ENCODE measurements at places on chromosomes 1 and 21. TPM values are rescaled to one million over a fixed set of nuclear protein-coding genes. Genes with fewer than 3 reads are reported as not detected.

DNA sequence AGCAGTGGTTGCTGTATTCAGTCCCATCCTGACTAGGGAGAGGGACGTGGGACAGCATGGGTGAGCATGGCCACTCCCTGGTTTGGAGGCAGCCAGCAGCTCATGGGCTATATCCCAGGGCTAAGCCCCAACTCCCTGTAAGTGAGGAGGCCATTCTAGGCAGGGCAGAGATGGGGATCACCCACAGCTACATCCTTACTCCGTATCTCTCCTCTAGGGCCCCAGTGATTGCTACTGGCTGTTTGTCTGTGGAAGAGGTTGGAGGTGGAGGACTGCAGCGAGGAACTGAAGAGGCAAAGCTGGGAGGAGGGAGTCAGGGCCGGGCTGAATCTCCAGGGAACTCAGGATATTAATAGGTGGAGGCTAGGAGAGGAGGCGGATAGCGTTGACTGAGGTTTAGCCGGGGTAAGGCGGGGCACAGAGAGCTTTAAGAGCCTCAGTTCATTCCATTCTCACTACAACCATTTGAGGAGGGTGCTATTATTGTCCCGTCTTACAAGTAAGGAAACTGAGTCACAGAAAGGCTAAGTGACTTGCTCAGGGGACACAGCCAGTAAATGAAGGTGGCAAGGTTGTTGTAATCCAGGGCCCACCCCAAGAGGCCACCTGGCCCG lies 6.8 kb downstream of the OLIG2 start:
- no peak for DNase-seq

DNA sequence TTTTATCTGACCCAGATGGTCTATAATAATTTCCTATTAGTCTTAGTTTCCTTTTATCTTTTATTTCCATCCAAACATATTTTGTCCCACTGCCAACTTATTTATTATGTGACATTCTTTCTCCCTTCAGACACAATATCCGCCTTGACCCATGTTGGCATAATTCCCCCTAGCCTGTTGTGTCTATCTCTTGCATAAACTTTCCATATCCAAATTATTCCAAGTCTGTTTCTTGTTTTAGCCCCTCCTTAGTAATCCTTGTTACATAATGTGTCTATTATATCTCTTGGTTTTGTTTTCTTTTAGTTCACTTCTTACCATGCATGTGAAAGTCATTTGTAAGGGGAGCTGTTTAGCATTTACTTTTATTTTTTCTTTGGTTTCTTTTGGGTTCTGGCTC lies 81.6 kb upstream of the CACHD1 start:
- no peak for DNase-seq

DNA sequence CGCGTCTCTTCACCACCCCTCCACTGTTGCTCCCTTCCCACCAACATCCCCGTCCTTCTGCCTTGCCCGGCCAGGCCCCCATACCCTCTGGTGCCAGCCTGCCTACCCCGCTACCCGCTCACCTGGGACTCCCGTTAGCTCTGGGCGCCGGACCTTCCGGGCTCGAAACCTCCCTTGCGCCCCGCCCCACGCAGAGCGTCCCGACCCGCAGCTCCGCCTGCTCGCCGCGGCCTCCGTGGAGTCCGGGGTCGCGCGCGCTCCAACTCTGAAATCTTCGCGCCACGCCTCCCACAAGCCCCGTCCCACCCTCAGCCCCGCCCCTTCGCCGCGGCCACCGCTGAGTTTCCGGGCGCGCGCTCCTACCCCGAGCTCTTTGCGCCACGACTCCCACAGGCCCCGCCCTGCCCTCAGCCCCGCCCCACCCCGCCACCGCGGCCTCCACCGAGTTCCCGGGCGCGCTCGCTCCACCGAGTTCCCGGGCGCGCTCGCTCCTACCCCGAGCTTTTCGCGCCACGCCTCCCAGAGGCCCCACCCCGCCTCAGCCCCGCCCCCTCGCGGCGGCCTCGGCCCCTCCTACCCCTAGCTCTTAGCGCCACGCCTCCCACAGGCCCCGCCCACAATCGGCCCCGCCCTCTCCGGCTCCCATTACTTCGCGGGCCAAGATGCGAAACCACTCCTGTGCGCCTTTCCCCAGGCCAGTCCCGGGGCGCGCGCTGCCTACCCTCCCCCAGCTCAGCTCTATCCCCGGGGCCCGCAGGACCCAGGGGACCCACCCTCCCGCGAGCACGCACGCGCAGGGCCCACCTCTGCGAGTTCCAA lies at the start of gene IFT25:
Gene IFT25, minus strand, starts transcription at position 267 of the 819 bp plus-strand sequence. CDS start 5,617 bp downstream, outside the sequence.
- DNase-seq: peak; percentile 96

GRCh38 chr21:38798481-38798882 lies 7.2 kb upstream of the ETS2 start:
- DNase-seq: no peak

The RXFP4 gene
- total RNA-seq: not detected

The ACTN2 gene
- 0.18 TPM for total RNA-seq
